Activated T-cell treated with anti-CD3 and anti-CD28 coated beads, Interleukin-2, amount 50 U/mL, for 48 hours (primary cell): ENCODE measurements at places on chromosomes 6 and 20.

DNA sequence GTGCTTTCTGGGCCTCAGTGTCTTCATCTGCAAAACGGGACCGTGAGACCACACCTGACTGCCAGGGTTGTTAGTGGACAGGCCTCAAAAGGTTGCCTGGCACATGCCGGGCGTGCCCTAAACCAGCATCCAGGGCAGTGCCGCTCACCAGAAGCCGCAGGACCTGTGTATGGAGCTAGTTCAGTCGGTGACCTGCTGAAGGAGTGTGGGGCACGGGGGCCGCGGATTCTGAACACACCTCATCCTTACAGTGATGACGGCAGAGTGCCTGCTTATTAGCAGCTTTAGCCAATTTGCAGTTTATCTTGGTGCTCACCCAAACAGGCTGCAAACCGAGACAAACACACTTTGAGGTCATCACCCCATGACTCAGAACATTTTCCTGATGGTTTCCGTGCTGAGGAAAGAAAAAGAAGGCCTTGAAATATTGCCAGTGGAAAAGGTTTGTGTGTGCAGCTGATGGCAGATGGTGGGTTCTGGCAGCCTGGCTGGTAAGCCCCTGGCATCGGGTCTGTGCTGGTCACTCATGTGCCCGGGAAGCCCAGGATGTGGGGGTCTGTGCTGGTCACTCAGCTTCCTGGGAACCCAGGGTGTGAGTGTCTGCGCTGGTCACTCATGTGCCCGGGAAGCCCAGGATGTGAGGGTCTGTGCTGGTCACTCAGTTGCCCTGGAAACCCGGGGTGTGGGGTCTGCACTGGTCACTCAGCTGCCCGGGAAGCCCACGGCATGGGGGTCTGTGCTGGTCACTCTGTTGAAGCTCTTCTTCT lies 153.8 kb downstream of the ERMARD start:
- DNase-seq: no peak

- DNase-seq: no peak
These were observed 432.8 kb downstream of the CD83 start for GRCh38 chr6:14550410-14550809.

- no peak for DNase-seq
These were observed 74.1 kb downstream of the NINL start for GRCh38 chr20:25511183-25511582.

DNA sequence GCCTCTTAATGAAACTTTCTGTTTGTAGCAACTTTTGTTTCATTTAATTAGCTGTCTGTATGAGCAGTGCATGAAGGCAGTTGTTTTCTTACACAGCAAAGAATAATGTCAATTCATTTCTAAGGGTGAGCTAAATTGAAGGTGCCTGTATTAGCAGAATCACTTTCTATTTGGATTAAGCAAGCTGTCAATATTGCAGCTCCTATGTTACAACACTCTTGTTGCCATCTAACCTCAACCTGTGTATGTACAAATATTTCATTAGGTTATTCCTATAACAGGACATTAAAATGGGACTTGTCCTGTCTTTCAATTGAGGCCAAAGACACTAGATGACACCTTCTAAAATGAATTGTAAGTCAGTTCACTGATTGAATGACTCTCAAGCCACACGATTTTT lies 647.5 kb downstream of the UTRN start:
- no peak for DNase-seq

GRCh38 chr20:50895111-50895830 lies 36.0 kb downstream of the ADNP start:
- DNase-seq: no peak

GRCh38 chr6:166541366-166541765 lies 45.1 kb downstream of the RAMACL start:
- DNase-seq: no peak

GRCh38 chr6:159700970-159701369 lies 7.9 kb upstream of the SOD2 start:
- DNase-seq: no peak

- DNase-seq: no peak
These were observed 40.0 kb upstream of the ADGRF5 start for GRCh38 chr6:46961711-46962110.

GRCh38 chr6:162581988-162582780 lies 145.4 kb downstream of the PRKN start:
- DNase-seq: no peak

DNA sequence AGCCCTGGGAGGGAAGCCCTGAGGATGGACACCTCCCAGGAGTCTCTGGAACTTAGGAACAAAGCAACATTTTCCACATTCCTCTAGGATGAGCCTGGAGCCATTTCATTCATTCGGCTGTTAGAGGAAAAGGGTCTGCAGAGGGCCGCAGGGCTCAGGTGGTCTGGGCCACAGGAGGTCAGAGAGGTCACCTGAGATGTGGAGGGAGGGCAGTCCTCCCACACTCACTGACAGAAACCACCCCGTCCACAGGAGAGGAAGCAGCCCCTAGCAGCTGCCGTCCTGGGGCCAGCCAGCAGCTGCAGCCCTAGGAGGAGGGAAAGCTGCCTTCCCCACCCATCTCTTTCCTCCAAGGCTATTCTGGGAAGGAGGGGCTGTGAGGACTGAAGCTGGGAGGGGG lies 207.0 kb downstream of the CDC5L start:
- DNase-seq: no peak
